Stimulated activated CD4-positive, alpha-beta T cell treated with anti-CD3 and anti-CD28 coated beads, Interleukin-1b, Interleukin-23, amount 100 ng/mL, for 4 hours (primary cell): ENCODE measurements at places on chromosomes 11 and 22.
A peak's percentile ranks its signal among the peaks of the same experiment; 100 is the strongest.

GRCh38 chr22:36546092-36546804, 17.3 kb upstream of the EIF3D start:
- DNase-seq: no peak

- no peak for DNase-seq
These were observed 3.0 kb downstream of the CRYBA4 start for GRCh38 chr22:26624803-26625202.

DNA sequence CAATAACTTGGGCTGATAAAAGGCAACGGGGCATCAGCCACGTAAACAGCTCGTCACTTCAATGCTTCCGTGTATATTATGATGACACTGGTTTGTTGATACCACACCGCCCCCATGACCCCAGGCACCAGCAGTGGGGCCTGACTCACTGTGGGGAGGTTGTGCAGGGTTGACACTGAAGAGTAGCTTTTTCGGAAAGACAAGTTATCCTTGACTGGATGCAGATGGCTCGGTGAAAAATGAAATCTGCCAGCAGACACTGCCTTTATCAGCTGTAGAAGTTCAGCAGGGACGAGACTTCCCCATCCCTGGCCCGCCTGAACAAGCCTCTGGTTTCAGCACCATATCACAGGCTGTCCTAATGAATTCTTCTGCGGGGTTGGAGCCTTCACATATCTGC, 55.6 kb downstream of the WT1 start:
- DNase-seq: no peak

DNA sequence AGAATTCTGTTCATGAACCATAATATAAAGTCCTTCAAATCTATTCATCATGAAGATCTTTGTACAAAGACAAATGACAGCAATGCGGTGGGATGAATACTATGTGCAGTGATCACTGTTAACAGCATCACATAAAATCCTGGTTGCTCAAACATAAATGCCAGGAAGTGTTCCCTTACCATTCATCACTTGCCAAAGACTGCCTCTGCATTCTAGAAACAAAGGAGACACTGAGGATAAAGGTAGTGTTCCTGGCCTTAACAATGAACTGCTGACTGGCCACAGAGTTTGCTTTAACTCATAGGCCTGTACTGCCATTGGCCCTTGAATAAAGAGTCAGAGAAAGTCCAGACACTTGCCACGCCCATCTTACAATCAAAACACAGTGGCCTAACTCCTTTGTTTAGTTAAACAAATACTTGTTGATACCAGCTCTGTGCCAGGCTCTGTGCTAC, 29.5 kb downstream of the C2CD3 start:
- DNase-seq: no peak

GRCh38 chr22:19576460-19577421, 52.5 kb upstream of the CLDN5 start:
- DNase-seq: peak; percentile 42

GRCh38 chr11:62147545-62147944, 23.7 kb downstream of the INCENP start:
- no peak for DNase-seq

DNA sequence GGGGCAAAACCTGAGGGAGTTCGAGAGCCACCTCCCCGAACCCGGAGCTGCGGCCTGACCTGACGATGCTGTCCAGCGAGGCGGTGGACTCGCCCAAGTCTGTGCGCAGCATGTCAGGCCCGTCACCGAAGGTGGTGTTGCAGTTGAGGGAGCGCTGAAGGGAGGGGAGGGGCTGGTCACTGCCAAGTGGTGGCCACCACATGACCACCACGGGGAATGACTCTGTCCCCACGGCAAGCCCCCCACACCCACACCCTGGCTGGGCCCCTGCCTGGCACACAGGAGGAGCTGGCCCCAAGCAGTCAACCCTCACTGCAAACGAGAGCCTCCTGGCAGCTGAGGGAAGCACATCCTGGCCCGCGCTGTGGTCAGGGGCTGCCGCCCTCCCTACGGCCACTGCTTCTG, 30.8 kb downstream of the TRMU start:
- no peak for DNase-seq
